NCI-H1092 treated with DMSO at 0.1 percent for 48 hours (cell line): ENCODE measurements at places on chromosomes 3 and 15.

DNA sequence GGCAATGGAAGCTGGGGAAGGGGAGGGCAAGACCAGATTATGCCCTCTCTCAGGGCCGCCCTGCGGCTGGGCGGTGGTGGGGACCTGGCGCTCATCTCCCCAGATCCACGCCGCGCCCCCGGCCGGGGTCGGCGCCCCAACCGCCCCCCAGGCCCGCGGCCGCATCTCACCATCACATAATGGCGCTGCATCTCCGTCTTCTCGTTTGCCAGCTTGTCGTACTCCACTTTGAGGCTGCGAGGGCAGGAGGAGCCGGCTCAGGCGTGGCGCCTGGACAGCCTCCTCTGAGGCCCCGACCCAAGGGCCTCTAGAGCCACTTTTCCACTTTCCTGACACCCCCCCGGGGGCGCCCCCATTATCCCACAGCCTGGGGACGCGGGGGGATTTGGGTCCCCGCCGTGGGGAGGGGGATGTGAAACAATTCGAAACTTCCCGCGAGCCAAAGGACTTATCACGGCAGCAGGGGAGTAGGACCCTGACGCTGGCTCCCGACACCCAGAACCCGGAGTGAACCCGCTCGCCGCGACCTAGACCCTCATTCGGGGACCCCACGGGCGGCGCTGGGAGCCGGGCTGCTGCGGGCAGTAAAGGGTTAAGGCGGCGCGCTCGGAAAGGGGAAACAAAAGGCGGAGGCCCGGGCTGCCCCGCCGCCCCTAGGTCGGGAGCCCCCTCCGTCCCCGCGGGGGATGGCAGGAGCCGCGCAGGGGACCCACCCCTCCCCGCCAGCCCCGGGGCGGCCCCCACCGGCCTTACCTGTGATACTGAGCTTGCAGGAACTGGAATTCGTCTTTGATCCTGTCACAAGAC, 2.1 kb downstream of the TLE3 start:
- DNase-seq = peak; percentile 18

- DNase-seq = no peak
Observed at GRCh38 chr15:72353266-72353665, 22.5 kb downstream of the HEXA start.

- DNase-seq = peak; percentile 97
Observed at GRCh38 chr3:127172781-127173515, 20.0 kb upstream of the PRR23E start.

DNA sequence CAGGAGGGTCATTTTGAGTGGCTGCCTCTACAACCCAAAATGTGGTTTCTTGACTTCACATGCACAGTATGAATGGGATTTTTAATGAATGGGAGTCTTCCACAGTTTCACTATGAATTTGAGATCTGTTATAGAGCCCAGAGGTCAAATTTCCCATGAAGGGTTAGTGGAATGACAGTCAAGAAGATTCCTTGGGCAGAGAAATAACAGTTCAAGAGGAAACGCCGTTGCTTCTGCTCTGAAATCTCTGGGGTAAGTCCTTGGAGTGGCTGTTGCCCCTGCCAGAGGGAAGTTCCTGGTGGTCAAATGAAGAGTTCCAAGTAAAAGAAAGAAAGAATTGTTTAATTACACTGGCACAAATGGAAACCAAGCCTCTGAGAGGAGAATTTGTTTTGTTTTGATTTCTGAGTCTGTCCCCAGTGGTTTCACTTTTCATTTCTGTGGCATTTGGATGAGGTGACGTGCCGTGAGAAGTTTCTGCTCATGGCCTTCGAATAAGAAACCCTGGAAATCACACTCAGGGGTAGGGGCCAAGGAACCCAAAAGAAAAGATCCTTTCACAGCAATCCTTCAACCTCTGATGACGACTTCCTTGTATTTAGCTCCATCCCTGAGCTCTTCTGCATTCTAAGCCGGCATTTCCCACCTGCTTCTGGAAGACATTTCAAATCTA, 77.5 kb upstream of the IL12A start:
- DNase-seq = no peak

DNA sequence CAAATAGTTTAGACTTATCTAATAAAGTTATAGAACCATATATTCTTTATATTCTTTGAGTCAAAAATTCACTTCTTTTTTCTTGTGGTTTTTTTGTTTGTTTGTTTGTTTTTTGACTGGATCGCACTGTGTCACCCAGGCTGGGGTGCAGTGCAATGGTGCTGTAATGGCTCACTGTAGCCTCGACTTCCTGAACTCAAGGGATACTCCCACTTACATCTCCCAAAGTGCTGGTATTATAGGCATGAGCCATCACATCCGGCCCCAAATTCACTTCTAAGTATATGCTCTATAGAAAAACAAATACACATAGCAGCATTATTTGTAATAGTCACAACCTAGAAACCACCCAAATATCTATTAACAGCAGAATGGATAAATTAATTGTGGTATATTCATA, 13.7 kb upstream of the SLTM start:
- DNase-seq = no peak

GRCh38 chr3:125406070-125406469, 30.9 kb upstream of the ZNF148 start:
- DNase-seq = no peak
